ENCODE measurements at places on chromosomes 11 and 22.

GRCh38 chr22:33835265-33835664, 85.0 kb downstream of the LARGE1 start:
- DNase-seq = no peak

DNA sequence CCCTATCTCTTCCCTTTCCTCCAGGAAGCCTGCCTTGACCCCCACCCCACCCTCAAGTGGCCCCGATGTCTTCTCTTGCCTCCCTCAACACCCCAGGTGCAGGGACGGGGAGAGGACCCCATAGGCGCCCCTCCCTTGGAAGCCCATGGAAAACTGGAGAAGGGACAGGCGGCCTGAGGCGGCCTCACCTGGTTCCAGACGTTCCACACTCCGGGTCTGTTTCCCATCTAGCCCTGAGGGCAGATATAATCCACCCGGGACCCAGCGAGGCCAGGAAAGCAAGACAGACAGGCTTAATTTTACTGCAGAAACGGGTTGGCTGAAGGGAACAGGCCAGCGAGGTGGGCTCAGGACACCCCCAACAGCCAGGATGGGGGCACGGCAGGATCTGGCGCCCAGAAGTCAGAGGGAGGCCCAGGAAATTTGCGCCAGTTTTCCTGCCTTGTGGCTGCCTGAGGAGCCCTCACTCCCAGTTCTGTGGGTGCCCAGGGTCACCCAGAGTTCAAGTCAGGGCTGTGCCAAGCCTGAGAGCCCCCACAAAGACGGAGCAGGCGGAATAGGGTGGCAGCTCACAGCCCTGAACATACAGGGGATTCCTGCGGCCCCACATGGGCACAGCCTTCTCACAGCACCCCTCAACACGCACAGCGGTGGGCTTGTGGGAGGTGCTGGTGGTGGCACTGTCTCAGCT, 3.0 kb upstream of the SIGIRR start:
- no peak for DNase-seq

DNA sequence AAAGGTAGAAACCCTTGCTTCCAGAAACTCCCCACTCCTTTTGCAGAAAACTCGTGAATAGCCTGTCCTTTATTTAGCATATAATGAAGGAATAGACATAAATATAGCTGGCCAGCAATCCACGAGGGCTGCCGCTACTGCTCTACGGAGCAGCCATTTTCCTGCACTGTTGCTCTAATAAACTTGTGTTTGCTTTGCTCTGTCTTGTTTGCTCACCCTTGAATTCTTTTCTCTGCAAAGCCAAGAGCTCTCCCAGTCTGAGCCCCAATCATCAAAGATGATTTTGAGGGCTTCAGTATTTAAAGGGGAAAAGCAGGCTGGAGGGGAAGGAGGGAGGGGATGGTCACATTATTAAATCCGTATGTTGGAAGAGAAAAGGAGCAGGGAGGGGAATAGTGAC, 16.6 kb upstream of the CHKA start:
- DNase-seq = no peak

DNA sequence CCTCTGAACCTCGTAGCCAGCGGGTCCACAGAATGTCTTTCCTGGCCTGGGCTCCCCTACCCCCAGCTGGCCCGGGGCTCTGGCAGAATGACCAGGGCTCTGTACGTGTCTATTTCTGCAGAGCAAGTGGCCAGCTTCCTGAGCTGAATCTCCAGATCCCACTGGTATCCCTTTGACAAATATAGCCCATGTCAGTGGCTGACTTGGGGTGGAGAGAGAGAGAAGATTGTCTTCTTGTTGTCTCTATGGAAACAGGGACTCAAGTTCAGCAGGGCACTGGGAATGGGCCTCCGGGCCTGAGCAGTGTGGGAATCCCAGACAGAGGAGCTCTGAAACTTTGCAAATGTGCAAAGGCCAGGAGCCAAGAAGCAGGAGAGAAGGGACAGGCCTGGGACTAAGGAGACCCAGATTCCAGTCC, 33.9 kb downstream of the ANO1 start:
- no peak for DNase-seq

GRCh38 chr11:119940401-119940976, 197.4 kb downstream of the TRIM29 start:
- no peak for DNase-seq

- DNase-seq = no peak
Observed at GRCh38 chr22:50180727-50181521, 4.8 kb upstream of the TRABD start.

GRCh38 chr22:42664976-42665831, 16.0 kb upstream of the CYB5R3 start:
- no peak for DNase-seq
